ENCODE measurements at places on chromosomes 16 and 17. TPM values are rescaled to one million over a fixed set of nuclear protein-coding genes. Genes with fewer than 3 reads are reported as not detected.

The KRTAP1-1 gene
- not detected for total RNA-seq

- H3K27me3 ChIP-seq = no peaks in the 10 kb centered on the region
- no peak overlapping the region for H3K4me3 ChIP-seq
- H3K27ac ChIP-seq = no peak overlapping the region
- H3K4me1 ChIP-seq = no peaks in the 10 kb centered on the region
- no peak for DNase-seq
These were observed 13.1 kb downstream of the SLC16A6 start for GRCh38 chr17:68277807-68278206.

DNA sequence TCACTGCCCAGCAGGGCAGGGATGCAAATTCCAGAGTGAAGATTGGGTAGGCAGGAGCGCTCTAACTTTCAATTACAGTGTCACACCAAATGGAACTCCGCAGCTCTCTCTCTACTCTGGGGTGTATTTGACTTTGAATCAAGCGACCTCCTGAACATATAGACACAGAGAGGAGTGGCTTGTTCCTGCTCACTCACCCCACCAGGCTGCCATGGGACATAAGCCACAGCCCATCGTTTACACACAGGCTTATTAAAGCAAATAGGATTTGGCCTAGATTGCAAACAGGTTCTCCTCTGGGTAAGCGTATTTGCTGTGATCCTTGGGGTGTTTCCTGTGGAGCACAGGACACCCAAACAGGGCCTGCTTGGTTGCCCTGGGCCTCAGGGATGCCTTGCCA lies 281.6 kb upstream of the CCL2 start:
- DNase-seq = no peak
- no peaks in the 10 kb centered on the region for H3K27me3 ChIP-seq
- no peak overlapping the region for H3K27ac ChIP-seq
- H3K4me1 ChIP-seq = no peaks in the 10 kb centered on the region
- H3K4me3 ChIP-seq = no peak overlapping the region

GRCh38 chr17:66412857-66413558 lies 110.6 kb downstream of the PRKCA start:
- peaks cover 43% of the 10 kb centered on the region for H3K4me1 ChIP-seq
- no peak overlapping the region for H3K4me3 ChIP-seq
- no peaks in the 10 kb centered on the region for H3K27me3 ChIP-seq
- no peaks in the 10 kb centered on the region for H3K36me3 ChIP-seq

The PRM2 gene
- not detected for total RNA-seq
